Activated T-cell treated with anti-CD3 and anti-CD28 coated beads for 4 hours (primary cell): ENCODE measurements at places on chromosomes 16 and 17.
A peak's percentile ranks its signal among the peaks of the same experiment; 100 is the strongest.

GRCh38 chr16:27550582-27550920, 607 bp downstream of the KATNIP start:
- DNase-seq: no peak

- DNase-seq: no peak
Measured at GRCh38 chr16:9437115-9437514, 345.7 kb downstream of the HAPSTR1 start.

DNA sequence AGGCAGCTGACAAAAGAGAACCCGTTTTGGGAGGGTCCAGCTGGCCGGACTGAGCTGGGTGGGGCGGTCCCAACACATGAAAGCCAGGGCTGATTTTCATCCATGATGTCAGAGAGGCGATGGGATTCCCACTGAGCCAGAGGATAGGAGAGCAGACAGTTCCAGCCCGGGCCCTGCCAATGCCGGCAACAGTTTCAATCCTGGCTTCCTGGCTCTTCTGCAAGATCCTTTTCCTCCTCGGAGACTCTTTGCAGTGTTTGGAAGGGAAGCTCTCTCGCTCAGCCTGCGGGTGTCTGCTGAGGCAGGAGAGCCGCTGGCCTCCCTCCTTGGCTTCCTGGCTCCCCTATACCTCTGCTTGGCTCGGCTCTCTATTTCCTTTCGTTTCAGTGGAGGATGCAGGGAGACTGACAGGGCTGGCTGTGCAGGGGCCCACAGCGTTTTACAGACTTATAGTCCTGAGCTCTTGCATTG, 145.5 kb upstream of the SOX9 start:
- no peak for DNase-seq

DNA sequence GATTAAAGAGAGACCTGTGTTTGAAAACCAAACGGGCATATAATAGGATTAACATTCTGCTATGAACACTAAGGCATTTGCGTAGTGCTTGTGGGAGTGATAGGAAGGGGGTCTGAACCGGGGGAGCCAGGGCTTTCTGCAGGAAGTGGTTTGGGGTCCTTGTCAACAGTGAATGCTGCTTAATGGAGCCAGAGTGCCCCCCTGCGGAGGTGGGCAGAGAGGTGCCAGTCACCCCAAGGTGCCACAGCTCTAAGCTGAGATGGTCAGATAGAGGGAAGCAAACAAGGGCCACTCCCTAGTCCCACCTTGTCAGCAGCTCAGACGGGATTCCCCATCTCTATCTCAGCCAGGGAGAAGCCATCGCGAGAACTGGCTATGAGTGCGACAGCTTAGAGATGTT, 17.7 kb downstream of the NAA60 start:
- DNase-seq: peak; percentile 25

DNA sequence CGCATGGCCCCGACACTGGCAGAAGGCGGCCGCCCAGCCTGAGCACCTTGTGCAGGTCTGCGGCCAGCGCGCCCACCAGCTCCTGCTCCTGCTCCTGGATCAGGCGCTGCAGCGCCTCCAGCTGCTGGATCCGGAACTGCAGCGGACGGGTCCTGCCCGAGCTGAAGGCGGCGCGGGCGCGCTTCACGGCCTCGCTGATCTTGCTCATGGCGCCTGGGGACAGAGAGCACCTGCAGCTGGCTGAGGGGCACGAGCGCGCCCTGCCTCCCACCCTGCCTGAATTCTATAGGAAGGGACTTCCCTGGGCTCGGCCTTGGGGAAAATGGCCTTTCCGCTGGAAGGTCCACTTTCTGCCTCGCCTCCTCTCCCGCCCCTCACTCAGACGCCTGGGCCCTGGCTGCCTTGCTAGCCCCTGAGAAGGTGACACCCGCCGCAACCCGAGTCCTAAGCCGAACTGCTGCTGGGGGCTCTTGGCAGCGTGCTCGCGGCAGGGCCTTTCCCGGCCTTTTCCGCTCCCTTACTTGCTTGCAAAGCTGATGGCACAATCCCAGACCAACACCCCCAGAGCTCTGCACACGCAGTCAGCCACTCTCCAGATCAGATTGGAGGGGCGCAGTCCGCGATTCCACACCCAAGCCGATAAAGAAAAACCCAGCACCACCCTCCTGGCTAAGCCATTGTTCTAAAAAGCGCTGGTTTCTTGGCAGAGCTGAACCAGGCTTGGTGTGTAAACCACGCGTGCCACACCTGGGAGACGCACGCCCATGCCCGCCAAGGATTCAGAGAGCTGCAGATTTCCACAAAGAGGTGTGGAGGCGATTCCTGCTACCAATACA, 3.0 kb downstream of the ALDH3A1 start:
- peak; percentile 78 for DNase-seq

DNA sequence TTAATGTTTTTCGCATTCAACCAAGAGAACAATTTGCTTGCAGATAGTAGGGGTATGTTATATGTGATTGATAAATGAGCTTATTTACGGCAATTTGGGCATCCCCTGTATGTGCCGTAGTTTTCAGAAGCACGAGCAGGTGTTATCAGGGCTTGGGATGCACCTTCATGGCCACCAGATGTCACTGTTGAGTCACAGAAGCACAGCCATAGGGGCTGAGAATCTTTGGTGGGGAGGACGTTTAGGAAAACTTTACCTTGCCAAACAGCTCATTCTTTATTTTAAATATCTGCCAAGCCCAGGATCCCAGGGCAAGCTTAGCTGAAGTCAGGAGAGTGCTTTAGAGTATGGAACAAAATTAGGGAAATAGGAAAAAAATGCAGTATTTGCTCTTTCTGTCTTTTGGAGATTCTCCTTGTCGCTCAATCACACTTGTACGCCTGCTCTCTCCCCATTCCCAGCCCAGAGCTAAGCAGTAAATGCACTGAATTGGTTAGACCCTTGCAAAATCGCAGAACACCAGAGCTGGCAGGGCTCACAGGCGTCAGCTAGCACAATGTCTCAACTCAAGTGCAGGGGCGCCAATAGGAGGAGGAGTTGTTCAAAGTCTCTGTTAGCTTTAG, 93.6 kb upstream of the MPHOSPH6 start:
- peak; percentile 42 for DNase-seq

DNA sequence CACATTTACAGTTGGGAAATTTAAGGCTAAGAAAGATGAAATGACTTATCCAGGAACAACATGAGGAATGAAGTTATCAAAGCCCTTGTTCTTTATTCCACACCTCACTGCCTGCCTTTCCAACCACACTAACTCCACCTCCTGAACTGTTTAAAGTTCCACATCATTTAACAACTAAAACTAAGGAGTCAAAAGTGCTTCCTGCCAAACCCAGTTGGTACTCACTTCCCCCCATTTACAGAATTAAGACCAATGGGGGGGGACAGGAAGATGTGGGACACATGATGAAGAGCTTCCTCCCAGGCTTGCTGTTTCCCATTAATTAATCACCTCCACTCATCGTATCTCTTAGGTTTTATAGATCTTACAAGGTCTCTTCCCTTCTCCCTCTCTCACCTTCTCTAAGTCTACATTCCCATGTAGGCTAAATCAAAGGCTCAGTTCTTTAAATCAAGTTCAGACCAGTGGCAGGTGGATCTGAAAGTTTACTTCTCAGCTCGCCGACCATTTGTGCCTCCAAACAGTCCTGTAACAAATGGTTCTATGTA, 19.2 kb upstream of the TMEM101 start:
- DNase-seq: no peak

GRCh38 chr16:23337836-23338550, 35.9 kb downstream of the SCNN1B start:
- DNase-seq: no peak

- no peak for DNase-seq
Measured at GRCh38 chr17:78263063-78263735, 31.8 kb downstream of the TMEM235 start.

GRCh38 chr16:11994143-11995119, 17.9 kb downstream of the SNX29 start:
- DNase-seq: no peak

DNA sequence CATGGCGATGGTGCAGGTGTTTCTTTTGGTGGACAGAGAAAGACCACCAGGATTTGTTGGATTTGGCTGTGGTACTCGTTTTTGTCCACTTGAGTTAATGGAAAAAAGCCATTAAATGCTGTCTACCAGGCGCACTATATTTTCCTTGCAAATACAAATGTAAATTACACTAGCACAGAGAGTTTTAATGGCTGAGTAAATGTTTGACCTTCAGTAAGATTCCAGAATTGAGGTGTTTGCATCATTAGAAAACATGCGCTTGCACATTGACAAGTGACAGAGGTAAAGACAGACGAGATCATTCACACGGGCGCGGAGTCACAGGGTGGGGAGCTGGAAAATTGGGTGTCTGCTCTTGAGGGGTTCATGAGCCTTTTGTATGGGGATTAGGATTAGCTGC, 53.5 kb upstream of the AKTIP start:
- no peak for DNase-seq

- no peak for DNase-seq
Measured at GRCh38 chr17:45046537-45047125, 4.8 kb downstream of the DCAKD start.

- no peak for DNase-seq
Measured at GRCh38 chr17:1192911-1193699, 13.3 kb upstream of the ABR start.
